ENCODE measurements at places on chromosomes 16 and 17.

GRCh38 chr16:14291286-14291685, 220.2 kb downstream of the MRTFB start:
- no peak for DNase-seq

DNA sequence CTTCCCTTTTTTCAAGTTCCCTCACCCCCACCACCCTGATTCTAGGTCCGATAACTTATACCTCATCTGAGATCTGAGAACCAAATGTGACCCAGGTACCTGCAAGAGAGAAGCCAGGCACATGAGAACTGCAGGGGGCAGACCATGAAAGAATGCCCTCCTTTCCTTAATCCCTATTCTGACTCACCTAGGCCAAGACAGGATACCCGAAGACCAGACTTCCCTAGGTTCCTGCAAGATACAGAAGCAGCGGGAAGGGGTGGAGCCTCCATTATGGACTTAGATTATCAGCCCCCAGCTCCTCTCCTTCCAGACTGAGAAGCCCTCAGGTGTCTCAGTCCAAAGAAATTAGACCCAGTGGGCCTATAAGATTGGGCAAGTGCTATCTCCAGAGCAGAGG, 2.1 kb downstream of the KCNAB3 start:
- no peak for DNase-seq

DNA sequence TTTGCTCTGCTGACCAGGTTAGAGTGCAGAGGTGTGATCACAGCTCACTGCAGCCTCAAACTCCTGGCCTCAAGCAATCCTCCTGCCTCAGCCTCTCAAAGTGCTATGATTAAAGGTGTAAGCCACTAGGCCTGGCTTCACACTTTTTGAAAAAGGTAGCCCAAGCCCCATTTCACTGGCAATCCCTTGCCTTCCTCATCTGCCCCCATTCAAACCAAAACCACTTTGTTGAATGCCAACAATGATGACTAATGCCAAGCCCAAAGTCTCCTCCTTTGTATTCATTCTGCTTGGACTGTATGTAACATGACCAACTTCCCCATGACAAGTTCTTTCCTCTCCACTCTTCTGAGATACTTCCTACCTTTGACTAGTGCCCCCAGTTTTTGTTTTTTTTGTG, 33.1 kb downstream of the N4BP1 start:
- no peak for DNase-seq

GRCh38 chr17:3298260-3298659, at the start of gene OR3A1:
Gene OR3A1 (minus strand): TSS chr17:3298360. CDS start chr17:3292582, 5,778 bp downstream.
- DNase-seq = no peak

DNA sequence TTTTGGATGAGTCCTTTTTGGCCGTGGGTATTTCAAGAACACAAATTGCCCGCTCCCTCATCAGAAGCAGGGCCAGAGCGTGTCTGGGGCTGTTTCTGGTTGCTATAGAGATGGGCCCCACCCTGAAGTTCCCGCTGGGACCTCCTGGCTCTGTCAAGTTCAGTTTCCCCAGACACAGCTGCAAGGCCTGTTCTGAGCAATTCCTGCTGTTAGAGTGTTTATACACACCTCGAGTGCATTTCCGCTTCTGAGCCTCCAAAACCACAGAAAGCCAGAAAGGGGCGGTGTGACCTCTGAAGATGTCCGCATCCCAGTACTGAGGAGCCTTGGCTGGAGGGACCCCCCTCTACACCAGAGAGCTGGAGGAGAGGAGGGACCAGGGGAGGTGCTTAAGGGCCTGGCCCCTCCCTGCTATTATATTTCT, 9.3 kb upstream of the WBP2 start:
- DNase-seq = peak; percentile 84

DNA sequence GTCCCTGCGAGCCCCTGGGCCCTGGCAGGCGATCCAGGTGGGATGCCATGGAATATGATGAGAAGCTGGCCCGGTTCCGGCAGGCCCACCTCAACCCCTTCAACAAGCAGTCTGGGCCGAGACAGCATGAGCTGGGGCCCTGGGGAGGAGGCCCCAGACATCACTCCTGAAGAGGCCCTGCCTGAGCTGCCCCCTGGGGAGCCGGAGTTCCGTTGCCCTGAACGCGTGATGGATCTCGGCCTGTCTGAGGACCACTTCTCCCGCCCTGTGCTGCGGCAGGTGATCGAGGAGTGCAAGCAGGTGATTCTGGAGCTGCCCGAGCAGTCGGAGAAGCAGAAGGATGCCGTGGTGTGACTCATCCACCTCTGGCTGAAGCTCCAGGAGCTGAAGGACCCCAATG, 33.1 kb downstream of the CDRT15L2 start:
- no peak for DNase-seq

GRCh38 chr17:8126491-8127066, 2.7 kb upstream of the HES7 start:
- peak; percentile 63 for DNase-seq

DNA sequence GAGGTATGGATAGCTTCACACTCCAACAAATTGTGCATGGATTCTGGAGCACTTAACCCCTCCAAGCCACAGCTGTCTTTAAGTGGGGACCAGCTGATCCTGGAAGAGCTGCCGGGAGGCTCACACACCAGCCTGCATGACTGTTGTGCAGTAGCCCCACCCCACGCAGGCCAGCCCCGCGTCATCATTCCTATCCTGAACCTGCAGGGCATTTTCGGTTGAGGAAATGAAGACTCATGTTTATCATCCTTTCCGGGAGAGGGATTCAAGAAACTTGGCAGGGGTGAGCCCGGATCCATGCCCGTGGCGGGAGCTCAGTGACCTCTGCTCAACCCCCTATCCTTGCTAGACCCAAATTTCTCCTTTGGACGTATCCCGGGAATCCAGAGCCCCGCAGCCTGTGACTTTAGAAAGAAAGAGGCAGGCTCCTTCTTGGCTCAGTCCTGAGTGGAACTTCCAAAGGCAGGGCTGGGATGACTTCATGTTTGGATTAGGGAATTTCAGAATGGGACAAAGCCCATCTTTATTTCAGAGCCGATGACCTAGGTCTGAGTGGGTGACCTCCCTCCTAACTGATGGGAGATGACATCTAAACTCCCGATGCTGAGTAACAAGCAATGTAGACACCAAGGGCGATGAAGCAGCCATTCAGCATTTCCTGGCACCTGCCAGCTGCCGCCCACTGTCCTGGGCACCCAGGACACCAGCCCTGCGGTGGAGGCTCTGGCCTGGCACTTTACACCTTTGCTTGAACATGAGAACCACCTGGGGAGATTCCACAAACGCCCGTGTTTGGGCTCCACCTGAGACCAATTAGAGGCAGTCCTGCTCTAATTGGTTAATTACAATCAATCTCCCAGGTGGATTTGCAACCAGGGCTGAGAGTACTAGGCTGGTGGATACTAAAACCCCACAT, 43.3 kb upstream of the CMIP start:
- DNase-seq = no peak

DNA sequence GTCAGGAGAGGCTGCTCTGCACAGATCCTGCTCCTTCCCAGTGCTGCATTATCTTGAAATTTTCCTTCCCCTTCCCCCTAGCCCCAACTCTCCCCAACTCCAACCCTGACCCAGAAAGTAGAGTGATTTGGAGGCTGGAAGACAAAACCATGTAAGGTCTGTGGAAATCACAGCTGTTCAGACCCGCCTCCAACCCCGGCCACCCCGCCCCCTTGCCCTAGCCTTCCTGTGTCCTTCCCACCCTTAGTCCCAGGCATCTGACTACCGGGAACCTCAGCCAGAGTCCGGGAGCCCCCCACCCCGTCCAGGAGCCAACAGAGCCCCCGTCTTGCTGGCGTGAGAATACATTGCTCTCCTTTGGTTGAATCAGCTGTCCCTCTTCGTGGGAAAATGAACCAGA, at the start of gene AOC3:
TSS of gene AOC3 (plus strand) at position 246 of the 400 bp plus-strand sequence. CDS start at position 391, 145 bp downstream.
- DNase-seq = no peak

- DNase-seq = no peak
These were observed 477.5 kb downstream of the WWOX start for GRCh38 chr16:78576941-78577340.

GRCh38 chr17:78164748-78165607, 3.4 kb upstream of the SYNGR2 start:
- DNase-seq = no peak

- DNase-seq = peak; percentile 40
These were observed 64.2 kb downstream of the PITPNC1 start for GRCh38 chr17:67441052-67441895.

- no peak for DNase-seq
These were observed 7.3 kb upstream of the PRPSAP2 start for GRCh38 chr17:18850679-18851078.

- no peak for DNase-seq
These were observed 72.7 kb upstream of the TNRC6C start for GRCh38 chr17:77885678-77886386.

DNA sequence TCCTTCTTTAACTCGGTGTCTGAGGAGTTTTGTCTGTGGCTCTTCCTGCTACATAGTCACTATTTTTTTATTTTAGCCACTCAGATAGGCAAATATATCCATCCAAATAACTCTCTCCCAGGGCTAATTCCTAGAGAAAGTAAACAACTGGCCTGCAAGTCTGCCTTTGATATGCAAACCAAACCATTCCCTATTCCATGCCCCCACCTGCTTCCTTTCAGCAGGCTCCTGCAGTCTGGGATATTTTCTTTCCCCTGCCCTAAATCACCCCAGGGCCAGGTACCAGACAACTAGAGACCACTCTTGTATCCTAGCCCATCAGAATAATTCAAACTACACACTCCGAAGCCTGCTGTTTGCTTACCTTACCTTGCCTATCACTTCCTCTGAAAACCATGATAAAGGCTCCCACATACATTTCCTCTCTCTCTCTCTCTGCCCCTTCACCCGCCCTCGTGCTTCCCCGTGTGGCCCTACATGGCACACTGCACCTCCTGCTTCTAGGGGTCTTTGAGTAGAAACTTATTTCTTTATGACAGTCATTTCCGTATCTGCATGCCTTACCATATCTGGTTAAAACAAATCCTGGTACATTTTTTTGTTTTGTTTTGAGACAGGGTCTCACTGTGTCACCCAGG, 8.3 kb downstream of the CD300H start:
- no peak for DNase-seq

DNA sequence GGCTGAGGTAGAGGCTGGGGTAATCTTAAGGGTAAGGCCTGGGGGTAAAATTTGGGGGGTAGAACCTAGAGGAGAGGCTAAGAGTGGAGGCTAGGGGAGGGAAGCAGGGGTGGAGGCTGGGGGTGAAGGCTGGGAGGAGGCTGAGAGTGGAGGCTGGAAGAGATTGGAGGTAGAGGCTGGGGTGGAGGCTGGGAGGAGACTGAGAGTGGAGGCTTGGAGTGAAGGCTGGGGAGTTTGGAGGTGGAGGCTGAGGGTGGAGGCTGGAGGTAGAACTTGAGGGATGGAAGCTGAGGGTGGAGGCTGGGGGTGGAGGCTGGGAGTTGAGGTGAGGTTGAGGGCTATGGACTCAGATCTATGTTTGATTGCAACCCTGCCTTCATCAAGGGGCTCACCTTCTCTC, 333.6 kb downstream of the C16orf95 start:
- no peak for DNase-seq

GRCh38 chr17:72565006-72565405, 444.2 kb downstream of the SOX9 start:
- no peak for DNase-seq

DNA sequence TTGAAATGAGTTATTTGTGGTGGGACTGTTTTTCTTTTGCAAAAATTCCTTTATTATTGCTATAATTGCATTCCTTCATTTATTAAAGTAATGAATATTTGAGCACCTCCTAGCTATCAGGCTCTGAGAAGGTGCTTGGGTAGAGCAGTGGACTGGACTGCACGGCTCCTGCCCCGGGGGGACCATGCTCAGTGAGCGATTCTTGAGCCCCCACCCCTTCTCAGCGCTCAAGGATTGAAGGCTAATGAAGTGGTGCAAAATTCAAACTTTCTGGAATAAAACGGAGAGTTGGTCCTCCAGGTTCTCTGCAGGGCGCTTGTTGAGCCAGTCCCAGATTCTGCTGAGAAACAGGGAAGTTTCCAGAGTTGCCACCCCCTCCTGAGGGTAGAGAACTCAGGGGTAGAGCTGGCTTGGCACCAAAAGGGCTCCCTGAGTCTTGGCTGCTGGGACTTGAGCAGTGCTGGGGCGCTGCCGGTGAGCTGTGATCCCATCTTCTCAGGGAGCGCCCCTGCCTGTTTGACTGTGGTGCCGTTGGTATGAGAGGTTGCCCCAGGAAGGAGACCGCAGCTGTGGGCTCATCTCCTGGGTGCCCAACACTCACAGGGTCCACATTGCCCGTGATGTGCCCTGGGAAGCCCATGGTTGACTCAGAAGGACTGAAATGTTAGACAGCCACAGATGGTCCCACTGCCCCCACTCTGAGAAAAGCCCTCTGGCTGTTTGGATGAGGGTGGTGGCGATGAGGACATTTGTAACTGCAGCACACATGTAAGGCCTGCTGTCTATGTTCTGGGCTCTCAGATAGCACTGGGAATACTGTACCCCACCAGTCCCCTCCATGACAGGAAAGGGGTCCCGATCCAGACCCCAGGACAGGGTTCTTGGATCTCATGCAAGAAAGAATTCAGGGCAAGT, 20.0 kb downstream of the KSR1 start:
- DNase-seq = no peak

DNA sequence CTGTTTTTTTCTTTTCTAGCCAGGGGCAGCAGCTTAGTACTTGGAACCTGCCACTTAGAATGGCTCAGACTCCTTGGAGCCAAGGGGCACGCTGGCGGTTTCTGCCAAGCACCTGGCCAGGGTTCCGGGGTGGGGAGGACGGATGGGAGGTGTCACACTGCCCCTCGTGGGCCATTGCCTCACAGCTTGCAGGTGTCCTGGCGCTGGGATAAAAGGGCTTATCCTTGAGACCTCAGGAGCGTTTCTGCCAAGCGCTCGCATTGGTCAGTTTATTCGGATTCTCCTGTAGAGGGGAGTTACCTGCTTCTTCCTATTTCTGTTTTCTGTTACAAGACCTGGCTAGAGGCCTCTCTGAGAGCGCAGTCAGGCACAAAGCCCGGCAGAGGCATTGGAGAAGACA, 234.6 kb downstream of the MSI2 start:
- DNase-seq = no peak

DNA sequence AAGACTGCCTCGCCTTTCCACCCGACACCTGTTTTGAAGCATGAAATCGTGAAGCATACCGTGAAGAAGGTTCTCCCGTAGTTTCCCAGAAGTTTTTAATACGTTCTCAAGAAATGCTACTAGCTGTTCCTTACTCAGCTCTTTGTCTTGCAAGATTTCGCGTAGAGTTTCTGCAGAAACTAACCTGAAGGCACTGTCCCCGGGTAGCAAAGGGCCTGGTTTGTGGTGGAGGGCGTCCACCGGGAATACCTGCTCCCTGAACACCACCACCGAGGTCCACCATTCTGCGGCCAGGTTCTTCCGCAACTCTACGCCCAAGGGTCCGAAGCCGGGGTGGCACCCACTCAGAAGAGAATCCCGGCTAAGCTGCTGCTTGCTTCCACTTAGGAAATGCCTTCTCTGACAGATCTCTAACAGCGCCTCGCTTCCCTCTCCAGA, 487 bp downstream of the POLG2 start:
- no peak for DNase-seq

GRCh38 chr17:35373534-35373983, at the start of gene SLFN11:
Gene SLFN11 (minus strand): TSS chr17:35373621. CDS start chr17:35363807, 9,814 bp downstream.
- DNase-seq = peak; percentile 88

DNA sequence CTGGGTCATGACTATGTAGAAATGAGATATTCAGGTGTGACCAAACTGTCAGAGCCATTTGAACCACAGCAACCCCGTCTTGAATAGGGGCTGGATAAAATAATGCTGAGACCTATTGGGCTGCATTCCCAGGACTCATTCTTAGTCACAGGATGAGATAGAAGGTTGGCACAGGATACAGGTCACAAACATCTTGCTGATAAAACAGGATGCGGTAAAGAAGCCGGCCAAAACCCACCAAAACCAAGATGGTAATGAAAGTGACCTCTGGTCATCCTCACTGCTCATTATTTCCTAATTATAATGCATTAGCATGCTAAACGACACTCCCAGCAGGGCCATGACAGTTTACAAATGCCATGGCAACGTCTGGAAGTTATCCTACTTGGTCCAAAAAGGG, 545.5 kb downstream of the TMEM114 start:
- no peak for DNase-seq
